GM10248 (cell line): ENCODE measurements at places on chromosomes 5 and 9.

DNA sequence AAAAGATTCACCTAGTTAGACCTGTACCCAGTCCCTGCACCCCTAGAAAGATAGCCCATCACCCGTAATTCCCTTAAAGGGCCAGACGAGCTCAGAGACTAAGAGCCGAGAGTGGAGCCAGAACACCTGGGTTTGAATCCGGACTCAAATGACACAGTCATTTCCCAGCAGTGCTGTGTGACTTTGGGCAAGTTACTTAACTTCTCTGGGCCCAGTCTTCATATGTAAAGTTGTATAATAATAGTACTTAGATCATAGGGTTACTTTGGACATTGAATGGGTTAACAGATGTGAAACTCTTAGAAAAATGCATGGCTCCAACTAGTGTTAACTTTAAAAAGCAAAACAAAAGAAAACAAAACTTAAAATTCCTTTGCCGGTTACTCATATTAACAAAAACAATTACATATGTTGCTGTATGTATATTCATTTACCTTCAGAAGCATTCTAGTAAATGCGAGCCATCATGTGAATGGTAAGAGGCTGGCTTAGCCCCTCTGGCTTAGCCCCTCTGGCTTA lies 40.4 kb upstream of the RASGRF2 start:
- no peak for DNase-seq

GRCh38 chr9:5811751-5812150 lies 21.2 kb downstream of the ERMP1 start:
- no peak for DNase-seq

GRCh38 chr9:127347831-127348776 lies 48.9 kb upstream of the SLC2A8 start:
- peak; percentile 32 for DNase-seq

- no peak for DNase-seq
Observed at GRCh38 chr5:33789567-33789957, 102.2 kb downstream of the ADAMTS12 start.

DNA sequence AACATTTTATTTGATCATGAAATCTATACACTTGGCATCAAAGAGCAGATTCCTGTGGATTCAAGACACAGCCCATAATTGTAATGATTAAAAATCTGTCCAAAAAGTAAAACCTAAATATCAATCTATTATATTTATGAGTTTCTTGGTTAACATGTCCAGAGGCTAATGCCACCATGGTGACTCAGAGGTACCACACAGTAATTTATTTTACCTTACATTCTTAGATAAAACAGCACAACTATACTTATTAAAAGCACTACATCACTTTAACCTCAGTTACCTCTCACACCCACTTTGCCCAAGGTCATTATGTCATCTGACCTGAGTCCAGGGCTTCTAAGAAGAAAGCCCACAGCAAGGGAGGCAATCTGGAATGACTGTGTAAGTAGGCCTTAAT lies 519.2 kb downstream of the RASEF start:
- no peak for DNase-seq

DNA sequence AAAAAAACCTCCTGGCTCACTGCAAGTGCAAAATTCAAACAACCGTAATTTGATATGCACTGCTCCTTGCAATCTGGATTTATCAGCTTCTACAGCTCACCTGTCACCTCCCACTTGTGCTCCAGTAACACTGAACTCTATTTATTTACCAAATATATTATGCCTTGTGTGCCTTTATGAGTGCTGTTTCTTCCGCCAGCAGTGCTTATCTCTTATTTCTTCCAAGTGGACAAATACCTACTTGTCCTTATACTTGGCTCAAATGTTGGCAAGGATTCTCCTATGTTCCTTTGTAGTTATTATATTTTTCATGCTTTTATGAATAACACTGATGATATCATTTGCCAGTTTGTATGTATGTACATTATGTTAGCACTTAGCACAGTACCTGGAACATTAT lies 145.7 kb upstream of the ARRDC3 start:
- DNase-seq, result no peak

DNA sequence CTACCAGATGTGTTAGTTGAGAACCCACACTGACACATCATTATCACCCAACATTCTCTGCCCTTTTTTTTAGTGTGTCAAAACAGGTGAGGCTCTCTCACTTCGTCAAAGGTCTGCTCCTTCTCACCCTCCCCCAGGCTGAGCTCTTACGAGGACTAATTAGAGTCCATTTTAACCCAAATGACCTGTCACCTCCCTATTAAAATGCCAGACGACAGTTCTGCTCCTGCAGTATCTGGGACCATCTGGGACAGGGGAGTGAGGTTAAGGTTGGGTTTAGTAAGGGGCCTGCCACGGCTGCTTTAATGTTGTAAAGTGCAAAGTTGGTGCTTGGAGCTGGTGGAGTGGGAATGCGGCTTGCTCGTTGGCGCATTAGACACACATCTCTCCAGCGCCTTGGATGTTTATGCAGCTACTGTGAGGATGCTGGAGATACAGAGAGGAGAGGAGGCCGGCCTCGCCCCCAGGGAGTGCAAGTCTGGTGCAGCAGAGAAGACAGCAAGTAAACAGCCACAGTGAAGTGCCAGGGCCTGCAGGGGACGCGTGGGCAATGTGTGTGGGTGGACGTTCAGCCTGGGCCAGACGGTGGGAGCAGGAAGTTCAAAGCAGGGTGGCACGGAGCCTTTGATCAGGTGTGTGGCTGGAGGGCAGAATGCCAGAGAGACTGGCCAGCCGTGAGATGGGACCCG lies 96.2 kb downstream of the C9orf50 start:
- no peak for DNase-seq

DNA sequence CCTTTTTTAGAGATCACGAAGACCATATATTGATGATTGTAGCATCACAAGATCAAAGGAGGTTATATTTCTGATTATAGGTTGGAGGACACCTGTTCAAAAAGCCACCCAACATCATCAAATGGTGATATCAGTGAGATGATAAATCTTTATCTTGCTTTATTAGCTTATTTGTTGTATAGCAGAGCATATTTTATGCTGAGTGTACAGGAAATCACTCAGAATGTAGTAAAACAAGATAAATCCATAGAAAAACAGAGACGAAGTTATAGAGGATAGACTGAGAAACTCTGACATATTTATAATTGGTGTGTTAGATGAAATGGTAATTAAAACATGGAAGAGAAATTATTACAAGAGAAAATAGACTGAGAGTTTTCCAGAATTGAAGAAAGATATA lies 69.8 kb upstream of the DMAC1 start:
- DNase-seq, result no peak

- no peak for DNase-seq
Observed at GRCh38 chr5:120088412-120088811, 375.7 kb upstream of the PRR16 start.

DNA sequence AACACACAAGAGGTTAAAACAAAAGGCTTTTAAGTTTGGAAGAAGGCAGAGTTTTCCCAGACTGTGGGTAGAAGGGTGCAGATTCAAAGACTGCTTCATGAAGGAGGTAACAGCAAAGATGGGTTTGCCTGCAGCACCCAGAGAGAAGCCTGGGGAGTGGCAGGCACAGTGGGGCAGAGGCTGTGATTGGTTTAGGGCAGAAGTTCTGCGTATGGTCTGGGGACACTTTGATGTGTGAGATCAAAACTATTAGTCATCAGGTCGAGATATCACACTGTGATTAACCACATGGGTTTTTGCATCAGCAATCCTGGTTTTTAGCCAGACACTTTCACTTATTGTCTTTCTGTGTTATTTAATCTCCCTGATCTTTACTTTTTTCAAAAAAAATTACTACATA lies 188.8 kb upstream of the GLRA1 start:
- no peak for DNase-seq

GRCh38 chr5:173198049-173198448 lies 37.0 kb downstream of the NKX2-5 start:
- DNase-seq, result no peak

GRCh38 chr9:126532489-126532888 lies 81.2 kb upstream of the LMX1B start:
- DNase-seq, result no peak

GRCh38 chr9:89225991-89226471 lies 47.4 kb upstream of the SHC3 start:
- no peak for DNase-seq

GRCh38 chr9:131636593-131636992 lies 91.3 kb downstream of the PRRT1B start:
- no peak for DNase-seq

DNA sequence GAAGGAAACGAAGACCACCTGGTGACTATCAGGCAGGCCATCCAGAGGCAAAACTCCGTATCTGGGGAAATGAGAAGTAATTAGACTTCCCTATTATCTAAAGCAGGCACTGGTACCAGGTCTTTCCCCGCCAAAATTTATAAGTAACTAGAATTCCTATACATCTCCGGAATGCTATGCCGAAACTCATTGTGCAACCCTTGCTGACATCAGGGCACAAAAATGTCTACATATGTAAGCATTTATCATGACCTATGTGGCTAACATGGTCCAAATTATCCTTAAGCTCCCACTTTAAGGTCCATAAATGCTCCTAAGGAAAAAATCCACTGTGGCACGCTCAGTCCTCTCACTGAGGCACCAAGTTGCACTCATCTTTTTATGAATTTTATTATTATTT lies 17.8 kb downstream of the ACTL7B start:
- DNase-seq, result no peak

- DNase-seq, result no peak
Observed at GRCh38 chr9:122318284-122318683, 52.5 kb upstream of the PTGS1 start.

DNA sequence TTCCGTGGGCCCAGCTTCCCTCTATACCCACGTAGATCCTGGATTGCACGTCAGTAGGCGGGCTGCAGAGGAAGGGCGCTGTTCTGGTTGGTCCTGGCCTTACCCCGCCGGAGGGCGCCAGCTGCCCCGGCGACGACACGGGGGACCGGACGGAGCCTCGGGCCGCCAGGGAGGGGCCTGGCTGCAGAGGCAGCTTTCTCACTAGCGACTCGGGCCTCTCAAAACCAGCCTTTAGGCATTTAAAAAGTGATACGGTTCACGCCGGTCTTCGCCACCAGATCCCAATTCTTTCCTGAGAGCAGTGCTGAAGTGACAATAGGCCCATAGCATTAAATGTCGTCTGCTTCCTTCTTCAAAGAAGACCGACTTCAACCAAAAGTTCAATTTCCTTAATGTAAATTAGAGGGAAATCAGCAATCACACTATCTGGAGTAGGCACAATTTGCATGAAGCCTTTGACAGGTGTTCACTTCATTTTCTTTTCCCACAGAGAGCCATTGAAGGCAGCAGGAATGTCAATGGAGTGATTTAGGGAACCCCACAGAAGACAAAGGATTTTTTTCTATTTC lies 17.6 kb upstream of the UBE2D2 start:
- DNase-seq, result peak; percentile 84

DNA sequence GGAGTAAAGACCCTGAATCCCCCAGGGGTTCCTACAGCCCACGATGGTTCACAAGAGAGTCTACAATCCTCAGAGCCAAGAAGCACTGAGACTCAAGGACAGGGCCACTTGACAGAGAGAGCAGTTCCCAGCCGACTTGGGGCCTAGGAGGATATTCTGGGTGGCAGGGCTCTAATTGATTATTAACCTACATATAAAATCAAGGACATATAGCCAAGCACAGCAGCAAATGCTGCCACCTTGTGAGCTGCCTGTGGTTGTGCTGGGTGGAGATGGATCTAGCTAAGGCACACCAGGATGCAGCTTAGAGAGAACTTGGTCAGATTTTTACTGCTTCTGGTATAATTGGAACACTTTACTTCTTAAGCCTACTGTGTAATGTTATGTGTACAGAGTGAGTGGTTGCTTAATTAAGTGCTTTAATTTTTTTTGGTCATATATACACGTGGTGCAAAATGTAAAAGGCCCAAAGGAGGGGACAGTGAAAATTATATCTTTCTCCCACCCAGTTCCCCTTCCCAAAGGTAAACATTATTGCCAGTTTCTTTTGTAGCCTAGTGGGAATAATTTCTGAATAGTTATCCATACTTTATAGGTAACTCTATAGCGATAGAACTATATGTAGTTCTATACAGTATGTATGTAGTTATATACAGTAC lies 78.8 kb downstream of the F2RL2 start:
- DNase-seq, result peak; percentile 43
